Foreskin melanocyte (primary cell): ENCODE measurements at places on chromosomes 6 and 20.

GRCh38 chr20:31860390-31861134 lies 9.8 kb downstream of the DUSP15 start:
- DNase-seq: peak; percentile 52

- no peak for DNase-seq
Observed at GRCh38 chr20:24303393-24304170, 165.8 kb upstream of the SYNDIG1 start.

- no peak for DNase-seq
Observed at GRCh38 chr20:2759143-2759542, 41.3 kb downstream of the CPXM1 start.

GRCh38 chr6:92354270-92354829 lies 1065.0 kb downstream of the EPHA7 start:
- DNase-seq: no peak

GRCh38 chr6:158987657-158988056 lies 12.3 kb downstream of the RSPH3 start:
- DNase-seq: no peak

DNA sequence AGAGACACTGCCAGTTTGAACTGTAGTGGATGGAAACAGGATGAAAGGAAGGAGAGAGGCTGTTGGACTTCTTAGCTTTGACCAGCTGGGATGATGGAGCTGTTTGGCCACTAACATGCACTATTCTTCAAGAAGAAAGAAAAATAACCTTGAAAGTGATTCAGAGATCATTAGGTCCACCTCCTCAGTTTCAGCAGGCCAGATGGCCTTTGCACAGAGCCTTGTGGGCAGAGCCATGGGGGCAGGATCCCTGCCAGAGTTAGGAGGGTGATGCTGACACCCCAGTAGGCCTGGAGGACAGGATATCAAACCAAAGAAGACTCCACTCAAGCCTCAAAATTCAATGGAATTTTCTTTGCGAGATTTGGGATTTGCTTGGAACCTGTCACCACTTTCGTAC lies 74.5 kb upstream of the TMEM181 start:
- DNase-seq: no peak

DNA sequence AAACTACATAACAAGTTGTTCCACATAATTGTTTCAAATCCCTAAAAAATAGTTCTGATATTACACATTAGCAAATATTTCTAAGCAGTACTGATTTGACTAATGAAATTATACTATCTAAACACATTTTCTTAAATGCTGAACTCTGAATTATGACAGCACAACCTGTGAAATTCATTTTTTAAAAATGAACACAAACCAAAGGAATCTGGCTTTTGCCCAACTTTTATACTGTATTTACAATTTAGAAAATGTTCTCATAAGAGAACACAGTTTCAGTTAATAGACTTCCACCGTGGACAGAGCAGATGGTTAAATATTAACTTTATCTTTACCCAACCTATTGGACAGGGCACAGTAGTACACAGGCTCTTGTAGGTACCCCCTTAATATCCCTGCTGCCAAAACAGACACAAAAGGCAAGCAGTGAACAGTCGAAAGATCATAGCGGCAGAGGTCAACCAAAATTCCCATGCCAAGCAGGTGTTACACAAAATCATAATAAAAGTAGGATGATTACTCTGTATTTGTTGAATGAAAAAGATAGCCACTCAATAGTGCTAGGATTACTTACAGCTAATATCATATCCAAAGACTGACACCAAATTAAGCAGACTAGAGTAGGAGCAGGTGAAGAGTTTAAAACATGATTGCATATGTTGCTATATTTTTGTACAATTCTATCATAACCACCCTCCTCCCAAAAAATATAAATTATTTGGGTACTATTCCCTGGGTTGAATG lies 122.5 kb downstream of the RNGTT start:
- no peak for DNase-seq

DNA sequence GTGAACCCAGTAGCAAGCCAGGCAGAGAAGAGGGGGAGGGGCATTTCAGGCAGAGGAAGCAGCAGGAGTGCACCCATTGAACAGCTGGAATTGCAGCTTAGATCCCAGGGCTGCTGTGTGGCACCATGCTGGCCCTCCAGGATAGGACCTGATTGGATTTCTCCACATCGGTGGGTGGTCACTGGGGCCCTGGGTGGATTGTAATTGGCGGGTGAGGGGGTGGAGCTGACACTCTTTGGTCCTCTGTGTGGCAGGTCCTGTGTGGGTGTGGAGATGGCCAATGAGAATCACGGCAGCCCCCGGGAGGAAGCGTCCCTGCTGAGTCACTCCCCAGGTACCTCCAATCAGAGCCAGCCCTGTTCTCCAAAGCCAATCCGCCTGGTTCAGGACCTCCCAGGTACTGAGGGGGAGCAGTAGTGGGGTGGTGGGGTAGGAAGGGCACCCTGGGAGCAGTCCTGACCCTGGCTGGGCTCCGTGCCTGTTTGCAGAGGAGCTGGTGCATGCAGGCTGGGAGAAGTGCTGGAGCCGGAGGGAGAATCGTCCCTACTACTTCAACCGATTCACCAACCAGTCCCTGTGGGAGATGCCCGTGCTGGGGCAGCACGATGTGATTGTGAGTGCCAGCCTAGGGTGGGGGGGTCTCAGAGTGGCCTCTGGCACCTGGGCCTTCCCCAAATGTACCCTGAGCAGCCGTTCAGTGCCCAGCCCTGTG lies 4.4 kb downstream of the PCIF1 start:
- no peak for DNase-seq

- no peak for DNase-seq
Observed at GRCh38 chr6:79687759-79688158, 56.6 kb downstream of the SH3BGRL2 start.

DNA sequence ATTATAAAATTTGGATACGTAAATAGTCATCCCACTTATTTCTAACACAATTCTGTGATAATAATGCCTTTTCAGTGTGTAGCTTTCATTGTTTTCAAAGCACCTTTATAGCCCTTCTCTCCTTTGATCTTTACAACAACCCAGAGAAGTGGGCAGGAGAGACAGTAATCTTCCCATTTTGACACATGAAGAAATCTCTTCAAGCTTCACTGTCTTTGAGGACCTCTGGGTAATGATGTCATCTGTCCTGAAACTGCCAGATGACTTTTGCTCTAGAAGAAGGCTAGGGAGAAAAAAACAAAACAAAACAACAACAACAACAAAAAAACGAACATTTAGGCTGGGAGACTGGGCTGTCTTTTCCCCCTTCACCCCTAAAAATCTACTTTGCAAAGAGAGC lies 203.0 kb downstream of the KCNQ5 start:
- no peak for DNase-seq

DNA sequence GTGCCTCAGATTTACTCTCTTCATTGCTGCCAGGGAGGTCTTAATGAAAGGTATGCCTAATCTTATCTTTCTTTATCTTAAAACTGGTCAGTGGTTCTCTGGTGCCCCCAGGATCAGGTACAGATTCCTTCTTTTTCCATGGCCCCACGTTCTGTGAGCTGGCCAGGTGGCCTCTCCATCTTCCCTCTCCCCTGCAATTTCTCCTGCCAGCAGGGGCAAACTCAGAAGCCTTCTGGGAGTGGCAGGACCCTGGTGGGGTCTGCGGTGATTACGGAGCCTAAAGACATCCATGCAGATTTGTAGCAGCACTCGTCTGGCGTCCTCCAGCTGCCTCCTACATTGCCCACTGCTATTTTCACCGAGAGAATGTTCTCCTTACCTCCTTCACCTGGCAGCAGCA lies 95.8 kb downstream of the CCDC170 start:
- no peak for DNase-seq

DNA sequence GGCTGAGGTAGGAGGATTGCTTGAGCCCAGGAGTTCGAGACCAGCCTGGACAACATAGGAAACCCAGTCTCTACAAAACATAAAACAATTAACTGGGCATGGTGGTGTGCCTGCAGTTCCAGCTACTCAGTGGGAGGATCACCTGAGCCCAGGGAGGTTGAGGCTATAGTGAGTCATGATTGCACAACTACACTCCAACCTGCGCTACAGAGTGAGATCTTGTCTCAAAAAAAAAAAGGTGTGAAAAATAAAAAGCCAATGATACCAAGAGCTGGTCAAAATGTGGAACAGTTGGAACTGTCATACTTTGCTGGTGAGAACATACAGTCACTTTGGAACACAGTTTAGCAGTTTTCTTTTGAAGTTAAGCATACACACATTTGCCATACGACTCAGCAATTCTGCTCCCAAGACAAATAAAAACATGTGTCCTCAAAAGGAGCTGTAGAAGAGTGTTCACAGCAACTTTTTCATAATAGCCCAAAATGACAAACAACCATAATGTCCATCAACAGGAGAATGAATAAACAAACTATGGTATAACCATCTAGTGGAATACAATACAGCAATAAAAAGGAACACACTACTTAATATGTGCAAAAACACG lies 21.6 kb upstream of the FKBP5 start:
- no peak for DNase-seq

DNA sequence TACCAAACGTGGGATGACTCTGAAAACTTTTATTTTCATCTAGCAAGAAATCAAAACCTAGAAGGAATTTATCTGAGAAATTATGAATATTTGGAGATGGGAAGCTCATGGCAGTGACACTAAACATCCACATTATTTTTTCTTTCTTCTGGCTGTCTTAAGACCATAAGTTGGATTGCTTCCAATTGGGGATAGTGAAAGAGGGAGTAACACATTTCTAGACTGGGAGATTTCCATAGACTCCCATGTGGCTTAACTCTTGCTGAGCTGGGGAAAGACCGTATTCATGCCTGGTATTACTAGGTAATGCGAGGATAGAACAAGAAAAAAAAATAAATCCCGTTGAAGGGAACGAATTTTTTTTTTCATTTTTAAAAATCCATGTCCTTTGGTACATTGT lies 120.0 kb downstream of the UTRN start:
- no peak for DNase-seq

- DNase-seq: no peak
Observed at GRCh38 chr6:2796861-2797260, 31.7 kb downstream of the WRNIP1 start.

GRCh38 chr6:71727632-71728294 lies 158.6 kb upstream of the RIMS1 start:
- DNase-seq: no peak

- no peak for DNase-seq
Observed at GRCh38 chr6:968791-969190, 275.9 kb upstream of the EXOC2 start.

GRCh38 chr20:63704749-63705117 lies 3.0 kb downstream of the ARFRP1 start:
- DNase-seq: no peak

DNA sequence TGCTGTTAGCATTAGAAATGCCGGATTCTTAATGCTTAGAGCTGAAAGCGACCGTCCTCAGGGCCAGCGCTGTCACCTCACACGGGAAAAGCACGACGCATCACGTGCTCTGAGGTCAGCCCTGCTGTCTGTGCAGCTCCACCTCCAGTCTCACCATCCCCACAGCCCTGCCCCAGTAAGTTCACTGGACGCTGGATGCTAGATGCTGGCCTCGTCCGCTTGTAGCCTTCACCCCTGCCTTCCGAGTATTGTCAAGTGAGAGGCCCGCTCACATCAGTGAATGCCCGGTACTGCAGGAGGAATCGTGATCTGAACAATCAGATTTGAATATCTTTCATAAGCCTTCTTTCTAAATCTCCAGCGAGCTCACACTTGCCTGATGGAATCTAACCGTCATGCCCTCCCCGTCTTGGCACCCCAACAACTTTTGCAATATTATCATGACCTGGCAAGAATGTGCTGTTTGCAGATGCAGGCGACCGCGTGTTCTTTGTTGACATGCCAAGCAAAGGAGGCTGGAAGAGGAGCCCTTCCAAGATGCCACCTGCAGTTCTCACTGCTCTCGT lies 64.9 kb downstream of the DLL1 start:
- DNase-seq: no peak

GRCh38 chr6:13273931-13274706 lies 54.2 kb downstream of the TBC1D7 start:
- no peak for DNase-seq

DNA sequence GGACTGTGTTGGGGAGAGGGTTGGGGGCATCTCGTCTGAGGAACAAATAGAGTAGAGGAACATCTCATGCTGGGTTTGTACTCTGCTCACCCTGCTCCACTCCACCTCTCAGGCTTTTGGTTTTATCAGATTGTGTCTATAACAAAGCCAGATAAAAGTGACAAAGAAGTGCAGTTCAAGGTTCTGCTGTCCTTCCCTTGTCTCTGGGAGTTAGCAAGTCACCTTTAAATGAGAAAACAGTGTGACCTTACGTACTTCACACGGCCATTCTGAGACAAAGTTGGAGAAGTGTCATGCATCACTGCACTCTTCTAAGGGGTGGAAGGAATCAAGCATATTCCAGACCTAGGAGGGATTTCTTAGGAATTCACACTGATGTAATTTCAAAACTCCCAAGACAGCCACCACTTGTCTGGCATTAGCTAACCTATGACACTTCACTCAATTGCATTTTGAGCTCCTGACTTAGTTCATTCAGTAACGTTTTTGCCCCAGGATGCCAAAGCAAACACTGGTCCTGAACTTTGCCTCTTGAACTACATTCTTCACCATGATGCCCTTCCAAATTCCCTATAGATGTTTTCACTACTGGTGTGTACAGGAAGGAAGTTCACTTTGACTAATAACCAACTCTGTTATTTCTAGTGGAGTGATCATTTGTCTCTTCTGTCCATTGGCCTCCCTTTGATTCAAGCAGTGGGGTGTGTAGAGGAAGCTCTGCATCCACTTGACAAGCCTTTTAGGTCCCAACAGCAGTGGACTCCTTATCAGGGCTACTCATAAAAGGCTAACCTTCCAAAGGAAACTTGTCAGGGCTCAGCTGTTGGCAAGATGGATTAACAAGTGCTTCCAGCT lies 647.6 kb upstream of the FLRT3 start:
- no peak for DNase-seq

GRCh38 chr6:46062991-46063390 lies 47.3 kb upstream of the CLIC5 start:
- DNase-seq: no peak

GRCh38 chr6:167572841-167573271 lies 248.0 kb downstream of the TTLL2 start:
- no peak for DNase-seq

- peak; percentile 17 for DNase-seq
Observed at GRCh38 chr6:74250161-74250818, 554.3 kb downstream of the CD109 start.

GRCh38 chr20:40494248-40494647 lies 194.8 kb downstream of the MAFB start:
- DNase-seq: peak; percentile 88

- DNase-seq: no peak
Observed at GRCh38 chr6:134757911-134758361, 192.0 kb downstream of the ALDH8A1 start.

GRCh38 chr6:133809406-133809805 lies 79.5 kb upstream of the TCF21 start:
- no peak for DNase-seq

GRCh38 chr6:34957231-34957783 lies 68.3 kb downstream of the ANKS1A start:
- DNase-seq: no peak

DNA sequence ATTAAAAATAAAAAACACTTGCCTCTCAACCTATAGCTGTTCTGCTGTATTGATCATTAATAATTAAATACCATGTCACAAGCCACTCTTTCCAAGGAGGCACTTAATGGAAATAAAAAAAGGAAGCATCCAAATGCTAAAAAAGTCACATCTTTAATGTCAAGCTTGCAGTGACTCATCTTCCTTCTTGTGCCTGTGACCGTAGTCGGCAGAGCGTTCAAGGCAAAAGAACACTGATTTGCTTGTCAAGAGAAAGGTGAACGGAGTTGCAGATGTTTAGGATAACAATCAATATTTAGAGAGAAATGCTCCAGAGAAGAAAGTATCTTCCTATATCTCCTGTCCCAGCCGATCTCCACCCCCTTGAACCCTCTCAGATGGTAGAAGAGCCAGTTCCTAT lies 341.0 kb upstream of the OPRM1 start:
- no peak for DNase-seq

- DNase-seq: no peak
Observed at GRCh38 chr6:169779896-169780295, 28.5 kb downstream of the ERMARD start.
